NCI-H524 (cell line): ENCODE measurements at places on chromosomes 1 and 21.

DNA sequence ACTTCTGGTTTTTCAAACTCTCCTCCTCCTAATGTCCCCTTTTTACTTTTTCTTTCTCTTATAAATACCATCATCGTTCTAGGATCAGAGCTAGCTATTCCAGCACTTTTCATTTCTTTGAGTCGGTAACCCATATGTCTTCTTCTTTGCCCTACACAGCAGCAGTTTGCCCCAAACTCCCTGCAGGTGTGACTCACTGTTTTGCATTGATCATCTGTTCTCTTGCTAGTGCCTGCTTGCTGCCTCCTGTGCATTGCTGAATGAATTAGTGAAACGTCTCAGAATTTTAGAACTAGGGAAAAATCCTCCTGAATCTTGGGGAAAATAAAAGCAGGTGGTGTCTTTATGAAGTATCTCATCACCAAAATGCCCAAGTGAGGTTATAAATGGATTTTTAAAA is 21.7 kb downstream of the KCNK2 start:
- DNase-seq = no peak

DNA sequence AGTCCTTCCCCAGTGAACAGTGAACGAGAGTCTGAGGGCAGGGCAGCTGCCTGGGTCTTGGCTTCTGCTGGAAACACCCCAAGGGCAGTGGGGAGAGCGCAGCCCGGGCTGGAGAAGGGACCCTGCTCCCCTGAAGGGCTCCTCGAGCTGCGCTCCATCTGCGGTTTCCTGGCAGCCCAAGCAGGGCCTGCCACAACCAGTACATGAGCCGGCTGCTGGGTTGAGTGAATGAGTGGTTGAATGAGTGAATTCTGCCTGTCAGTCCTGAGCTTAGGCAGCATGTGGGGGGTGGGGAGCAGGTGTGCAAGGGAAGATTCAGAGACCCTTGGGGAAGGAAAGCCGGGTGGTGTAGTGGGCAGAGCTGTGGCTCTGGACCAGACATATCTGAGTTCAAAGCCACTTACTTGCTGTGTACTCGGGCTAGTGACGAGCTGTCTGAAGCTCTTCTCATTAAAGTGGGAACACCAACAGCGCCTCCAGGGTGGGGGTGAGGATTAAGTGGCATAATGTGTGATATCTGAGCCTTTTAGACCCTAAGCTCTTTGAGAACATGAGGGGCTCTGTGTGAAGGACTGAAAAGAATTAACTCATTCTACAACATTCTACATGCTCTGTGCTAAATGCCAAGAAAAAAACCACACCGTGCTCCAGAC is 3.7 kb downstream of the OPRD1 start:
- DNase-seq = peak; percentile 94

DNA sequence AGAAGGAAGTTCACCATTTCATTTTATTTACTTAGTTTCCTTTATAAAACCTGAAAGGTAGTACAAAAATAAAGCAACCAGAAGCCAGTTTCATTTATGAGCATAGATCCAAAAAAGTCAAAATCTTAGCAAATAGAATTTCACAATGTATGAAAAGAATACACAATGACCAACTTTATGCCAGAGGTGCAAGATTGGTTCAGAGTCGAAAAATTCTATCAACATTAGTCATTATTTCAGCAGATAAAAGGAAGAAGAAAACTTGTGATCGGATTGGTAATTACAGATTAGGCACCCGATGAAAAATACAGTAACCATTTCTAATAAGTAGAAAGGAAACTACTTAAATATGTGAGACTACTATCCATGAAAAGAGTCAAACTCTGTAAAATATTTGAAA is 89.1 kb downstream of the ITSN1 start:
- no peak for DNase-seq

DNA sequence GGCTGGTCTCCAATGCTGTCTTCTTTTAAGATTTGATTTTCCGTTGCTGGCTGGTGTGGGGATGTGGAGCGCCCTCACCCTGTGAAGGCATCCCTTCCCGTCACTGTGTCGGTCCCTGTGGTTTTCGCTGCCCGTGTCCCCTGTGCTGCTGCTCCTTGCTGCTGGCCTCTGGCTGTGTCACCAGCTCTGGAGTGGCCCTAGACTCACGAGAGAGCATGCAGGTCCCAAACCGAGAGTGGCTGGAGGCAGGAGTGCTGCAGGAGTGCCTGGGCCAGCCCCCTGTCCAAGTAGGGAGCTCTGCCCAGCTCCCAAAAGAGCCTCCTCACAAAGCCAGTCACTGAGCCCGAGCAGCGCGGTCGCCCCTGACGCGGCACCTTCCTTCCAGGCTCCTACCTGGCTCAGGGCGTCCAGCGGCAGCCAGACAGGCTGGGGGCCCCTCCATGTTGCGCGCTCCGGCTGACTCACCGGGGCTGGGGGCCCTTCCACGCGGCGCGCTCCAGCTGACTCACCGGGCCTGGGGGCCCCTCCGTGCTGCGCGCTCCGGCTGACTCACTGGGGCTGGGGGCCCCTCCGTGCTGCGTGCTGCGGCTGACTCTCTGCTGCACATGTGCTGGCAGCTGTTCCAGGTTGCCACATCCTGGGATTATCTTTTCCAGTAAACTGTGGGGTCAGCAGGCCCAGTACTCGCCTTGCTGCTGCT is 106.7 kb upstream of the COL6A1 start:
- DNase-seq = peak; percentile 66

DNA sequence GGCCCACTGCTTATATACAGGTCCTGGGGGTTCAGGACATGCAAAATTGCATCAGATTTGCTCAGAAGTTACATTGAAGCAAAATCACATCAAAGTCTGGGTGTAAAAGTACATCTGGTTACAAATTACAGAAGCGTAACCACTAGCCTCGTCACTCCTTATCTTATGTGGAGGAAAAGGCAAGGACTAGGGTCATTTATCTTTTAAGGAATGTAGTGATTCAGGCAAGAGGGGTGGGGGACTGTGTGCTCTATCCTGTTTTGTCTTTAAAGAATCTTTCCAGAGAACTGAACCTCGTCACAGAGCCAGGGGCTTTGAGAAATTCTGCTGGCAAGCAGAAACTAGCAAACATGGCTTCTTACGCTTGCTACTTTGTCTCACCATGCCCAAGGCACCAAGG is 61.1 kb upstream of the RAB4A start:
- DNase-seq = no peak

- DNase-seq = no peak
These were observed 9.6 kb upstream of the SIM2 start for GRCh38 chr21:36689324-36689723.

DNA sequence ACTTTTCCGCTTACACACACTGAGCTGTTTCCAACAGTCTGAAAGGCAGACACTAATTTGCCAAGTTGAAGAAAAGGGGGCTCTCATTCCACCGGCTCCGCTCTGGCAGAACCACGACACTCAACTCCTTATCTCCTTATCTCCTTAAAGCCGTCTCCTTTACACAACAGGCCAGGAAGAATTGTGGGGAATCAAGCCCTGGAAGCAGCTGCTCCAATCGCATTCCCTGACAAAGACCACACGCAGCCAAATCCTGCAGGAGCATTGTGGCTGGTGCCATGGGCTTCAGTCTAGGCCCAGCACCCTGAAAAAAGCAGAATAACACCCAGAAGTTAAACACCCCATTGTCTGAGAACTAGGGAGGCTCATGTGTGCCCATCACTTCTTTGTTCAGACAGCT is 24.1 kb downstream of the SUSD4 start:
- no peak for DNase-seq

DNA sequence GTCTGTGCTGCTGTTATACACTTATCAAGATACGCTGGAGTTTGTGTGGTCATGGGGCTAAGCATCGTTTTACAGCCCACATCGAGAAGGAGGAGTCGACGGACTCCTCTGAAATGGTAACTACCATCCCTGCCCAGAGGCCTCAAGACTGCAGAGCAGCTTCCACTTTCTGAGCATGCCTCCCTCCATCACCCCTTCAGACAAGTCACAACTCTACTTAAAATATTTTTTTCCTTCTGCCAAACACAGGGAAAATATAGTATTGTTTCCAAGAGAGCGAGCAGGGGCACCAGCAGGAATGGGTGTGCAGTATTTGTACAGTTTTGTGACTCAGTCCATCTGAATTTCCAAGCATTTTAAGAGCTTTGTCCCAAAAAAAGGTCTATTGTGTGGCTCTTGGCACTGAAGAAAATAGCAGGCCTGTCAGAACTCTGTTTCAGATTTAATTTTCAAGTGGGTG is 14.1 kb downstream of the EVA1C start:
- DNase-seq = no peak

- DNase-seq = no peak
These were observed 5.1 kb upstream of the LAMB3 start for GRCh38 chr1:209657140-209657879.

DNA sequence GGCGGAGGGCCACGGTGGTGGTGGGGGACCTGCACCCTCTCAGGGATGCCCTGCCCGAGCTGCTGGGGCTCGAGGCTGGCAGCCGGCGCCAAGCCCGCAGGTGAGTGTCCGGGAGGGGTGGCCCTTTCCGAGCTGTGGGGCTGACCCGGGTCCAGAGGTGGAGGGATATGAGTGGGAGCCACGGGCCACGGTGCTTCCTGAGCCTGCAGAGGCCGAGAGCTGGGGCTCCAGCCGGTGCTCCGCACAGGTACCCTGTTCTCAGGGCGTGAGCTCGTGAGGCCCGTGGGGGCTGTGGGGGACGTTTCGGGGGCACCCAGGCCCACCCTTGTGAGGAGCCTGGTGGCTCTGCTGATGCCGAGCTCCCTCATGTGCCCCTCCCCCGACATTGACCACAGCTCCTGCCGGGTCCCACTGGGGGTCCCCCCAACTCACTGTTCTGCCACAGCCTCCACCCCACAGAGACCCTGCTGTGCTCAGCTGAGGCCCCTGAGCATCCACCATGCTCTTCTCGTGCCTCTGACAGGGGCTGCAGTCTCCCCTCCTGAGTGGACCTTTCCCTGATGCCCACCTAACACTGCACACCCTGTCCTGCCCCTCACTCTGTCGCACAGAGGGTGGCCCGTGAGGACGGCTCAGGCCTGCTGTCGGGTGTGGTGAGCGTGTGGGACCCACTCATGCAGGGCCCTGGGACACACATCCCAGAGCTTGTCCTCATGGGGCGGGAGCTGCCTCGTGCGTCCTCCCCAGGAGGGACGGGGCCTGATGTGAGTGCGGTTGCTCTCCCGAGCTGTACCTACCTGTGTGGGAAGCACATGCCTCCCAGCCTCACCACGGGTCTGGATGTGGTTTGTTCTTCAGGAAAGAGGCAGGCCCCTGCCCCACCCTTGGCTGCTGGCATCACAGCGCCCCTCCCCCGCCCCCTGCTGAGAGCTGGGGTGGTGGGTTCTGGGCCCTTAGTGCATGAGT is 27.5 kb downstream of the SLX9 start:
- no peak for DNase-seq

- no peak for DNase-seq
These were observed 1.2 kb upstream of the CHD5 start for GRCh38 chr1:6181347-6181770.

DNA sequence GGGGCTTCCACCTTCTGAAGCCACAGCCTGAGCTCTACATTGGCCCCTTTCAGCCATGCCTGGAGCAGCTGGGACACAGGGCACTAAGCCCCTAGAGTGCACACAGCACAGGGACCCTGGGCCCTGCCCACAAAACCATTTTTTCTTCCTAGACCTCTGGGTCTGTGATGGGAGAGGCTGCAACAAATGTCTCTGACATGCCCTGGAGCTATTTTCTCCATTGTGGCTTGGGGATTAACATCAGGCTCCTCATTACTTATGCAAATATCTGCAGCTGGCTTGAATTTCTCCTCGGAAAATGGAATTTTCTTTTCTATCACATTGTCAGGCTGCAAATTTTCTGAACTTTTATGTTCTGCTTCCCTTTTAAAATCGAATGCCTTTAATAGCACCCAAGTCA is 795.7 kb downstream of the LTN1 start:
- DNase-seq = no peak

DNA sequence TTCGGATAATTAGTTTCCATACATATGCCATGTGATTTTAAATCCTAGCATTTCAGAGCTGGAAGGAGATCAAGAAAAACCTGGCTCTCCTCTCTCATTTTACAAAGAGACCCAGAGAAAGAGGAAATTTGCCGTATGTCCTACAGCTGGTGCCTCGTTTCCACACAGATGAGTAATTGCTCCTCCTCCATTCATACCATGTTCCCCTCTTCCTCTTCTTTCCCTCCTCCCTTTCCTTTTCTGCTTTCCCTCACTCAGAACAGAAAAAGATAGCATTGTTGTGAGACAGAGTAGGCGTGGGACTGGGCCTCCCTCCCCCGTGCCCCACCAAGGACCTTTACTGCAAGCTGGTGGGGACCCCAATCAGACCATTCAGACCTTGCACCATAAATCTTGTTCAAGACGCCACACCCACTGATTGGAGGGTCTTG is 13.7 kb upstream of the SLC44A3 start:
- DNase-seq = peak; percentile 56

GRCh38 chr21:34844013-34844923 is 175.5 kb downstream of the CLIC6 start:
- DNase-seq = peak; percentile 31

DNA sequence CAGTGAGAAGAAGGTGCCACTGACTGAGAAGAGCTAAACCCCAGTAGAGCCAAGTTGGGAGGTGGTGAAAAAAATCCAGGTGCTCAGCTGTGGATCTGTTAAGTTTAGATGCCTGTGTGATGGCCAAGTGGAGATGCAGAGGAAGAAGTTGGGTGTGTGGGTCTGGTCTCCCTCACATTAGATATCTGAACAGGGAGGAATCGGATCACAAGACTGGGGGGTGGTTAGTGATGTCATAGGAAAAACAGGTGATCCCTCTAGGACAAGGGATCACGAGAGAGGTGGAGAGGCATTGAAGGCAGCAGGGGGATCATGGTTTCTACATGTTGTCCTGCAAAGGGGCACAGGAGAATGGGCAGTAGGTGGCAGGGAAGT is 22.6 kb downstream of the KCNK1 start:
- DNase-seq = no peak

- DNase-seq = no peak
These were observed 61.8 kb downstream of the UBIAD1 start for GRCh38 chr1:11334821-11335220.

DNA sequence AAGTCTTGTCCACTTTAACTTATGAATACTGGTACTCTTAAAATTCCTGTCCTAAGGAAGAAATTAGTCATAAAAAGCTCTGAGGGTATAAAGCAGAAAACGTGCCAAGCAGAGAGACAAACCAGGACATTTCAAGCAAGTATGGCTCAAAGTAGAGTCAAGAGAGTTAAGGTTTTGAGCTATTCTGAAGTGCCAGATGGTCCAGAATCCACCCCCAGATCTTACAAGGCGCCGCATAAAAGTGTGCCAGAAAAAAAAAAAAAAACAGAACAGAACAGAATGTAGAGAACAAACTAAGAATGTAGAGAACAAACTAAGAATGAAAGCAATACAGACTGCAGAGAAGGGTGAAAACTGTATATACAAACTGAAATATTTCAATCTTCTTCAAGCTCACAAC is 12.5 kb downstream of the EPS15 start:
- DNase-seq = peak; percentile 48

- no peak for DNase-seq
These were observed 13.8 kb downstream of the PAXBP1 start for GRCh38 chr21:32757804-32758203.
